ENCODE measurements at places on chromosomes 4 and X.

DNA sequence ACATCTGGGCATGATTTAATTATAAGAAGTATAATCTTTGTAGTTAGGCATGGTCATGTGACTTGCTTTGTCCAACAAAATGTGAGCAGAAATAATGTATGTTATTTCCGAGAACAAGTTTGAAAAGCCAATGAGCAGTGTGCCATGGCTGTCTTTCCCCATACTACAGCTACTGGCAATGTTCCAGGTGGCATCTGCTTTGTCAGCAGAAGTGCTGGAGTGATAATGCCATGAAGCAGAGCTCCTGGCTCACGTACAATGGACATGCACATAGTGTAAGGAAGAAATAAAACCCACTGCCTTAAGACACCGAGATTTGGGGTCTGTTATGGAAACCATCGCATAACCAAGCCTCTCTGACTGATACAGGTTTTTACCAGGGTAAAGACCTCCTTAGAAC, 212.6 kb upstream of the RASGEF1B start:
- DNase-seq = peak; percentile 45

DNA sequence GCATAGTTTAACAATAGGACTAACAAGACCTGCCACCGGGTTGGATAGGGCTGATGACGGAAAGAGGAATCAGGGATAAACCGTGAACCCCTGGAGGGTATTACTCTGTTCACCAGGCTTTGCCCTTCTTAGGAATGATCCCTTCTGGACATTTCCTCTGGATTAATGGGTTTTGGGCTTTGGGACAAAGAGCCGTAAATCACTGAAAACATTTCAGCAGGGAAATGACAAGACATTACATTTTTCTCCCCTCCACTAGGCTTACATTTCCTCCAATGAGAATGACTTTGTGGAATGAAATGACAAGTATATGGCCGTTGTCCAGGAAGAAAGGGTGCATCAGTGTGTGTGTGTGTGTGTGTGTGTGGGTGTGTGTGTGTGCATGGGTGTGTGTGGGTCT, 25.9 kb upstream of the RBPJ start:
- DNase-seq = no peak

- DNase-seq = no peak
These were observed 2558.4 kb downstream of the ARAP2 start for GRCh38 chr4:33685939-33686338.

GRCh38 chr4:83558680-83559079, 22.8 kb downstream of the GPAT3 start:
- no peak for DNase-seq

DNA sequence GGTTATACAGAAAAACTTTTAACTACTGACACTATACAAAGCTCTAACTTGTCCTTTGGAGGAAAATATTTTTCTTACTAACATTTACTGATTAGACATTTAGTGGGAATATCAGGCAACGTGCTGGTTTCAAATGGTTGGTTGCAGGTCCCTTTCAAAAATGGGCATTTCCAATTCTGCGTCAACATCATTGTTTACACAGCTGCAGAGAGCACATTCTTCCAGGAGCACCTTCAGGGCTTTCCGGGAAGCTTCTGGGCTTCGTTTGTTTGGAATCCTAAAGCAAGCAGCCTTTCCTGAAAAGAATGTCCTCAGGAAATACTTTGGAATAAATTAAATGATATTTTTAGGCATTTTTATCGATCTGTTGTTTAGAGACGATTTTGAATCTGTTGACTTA, 289.7 kb downstream of the TRIML1 start:
- no peak for DNase-seq

DNA sequence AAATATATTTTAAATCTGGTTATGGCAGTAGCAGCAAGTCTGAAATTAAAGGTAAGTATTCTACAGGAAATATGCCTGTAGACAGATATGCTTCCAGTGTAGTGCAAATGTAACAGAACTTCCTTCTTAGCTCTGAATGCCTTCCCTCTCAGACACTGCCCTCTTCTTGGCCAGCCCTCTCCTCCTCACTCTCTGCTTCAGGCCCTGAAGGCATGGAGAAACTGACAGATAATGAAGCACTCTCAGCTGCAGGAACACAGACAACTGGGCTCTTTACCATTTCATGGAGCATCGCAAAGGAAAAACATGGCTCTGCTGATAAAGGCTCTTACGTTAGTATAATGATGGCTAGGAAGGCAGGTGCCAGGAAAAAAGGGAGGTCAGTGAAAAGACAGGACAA, 431.5 kb upstream of the RASGEF1B start:
- DNase-seq = no peak

DNA sequence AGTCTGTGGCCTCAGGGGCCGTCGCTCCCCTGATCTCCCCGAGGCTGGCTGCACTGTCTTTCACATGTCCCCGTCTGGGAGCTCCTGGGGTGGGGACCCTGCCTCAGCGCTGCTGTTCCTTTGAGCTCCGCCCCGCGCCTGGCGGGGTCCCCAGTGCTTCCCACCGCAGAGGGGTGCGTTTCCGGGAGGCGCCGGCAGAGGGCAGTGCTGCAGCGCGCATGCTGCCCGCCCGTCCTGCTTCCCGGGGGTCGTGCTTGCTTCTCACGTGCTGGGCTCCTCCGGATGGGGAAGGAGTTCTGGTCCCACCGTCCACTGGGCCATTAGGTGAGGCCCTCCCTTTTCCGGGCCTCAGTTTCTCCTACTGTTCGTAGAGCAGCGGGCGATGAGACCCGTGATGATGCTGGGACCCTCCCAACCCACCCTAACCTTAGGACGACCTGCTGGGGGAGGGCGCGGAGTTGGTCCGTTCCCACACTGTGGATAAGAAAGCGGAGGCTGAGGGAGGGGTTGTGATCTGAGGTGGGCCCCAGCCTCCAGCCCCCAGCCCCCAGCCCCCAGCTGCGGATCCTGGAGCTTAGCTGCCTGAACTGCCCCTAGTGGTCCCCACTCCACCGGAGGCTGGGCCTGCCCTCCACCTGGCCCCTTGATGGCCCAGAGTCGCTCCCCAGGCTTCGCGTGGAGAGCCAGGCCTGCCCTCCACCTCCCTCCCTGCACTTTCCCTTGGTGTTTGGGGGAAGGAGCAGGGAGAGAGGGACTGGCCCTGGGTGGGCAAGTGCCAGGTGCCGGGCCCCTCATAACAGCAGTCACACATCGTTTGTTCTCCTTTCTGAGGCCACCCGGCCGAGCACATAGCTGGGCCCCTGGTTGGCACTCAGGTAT, 15.3 kb downstream of the CPZ start:
- peak; percentile 57 for DNase-seq

GRCh38 chr4:118969359-118969758, 80.7 kb downstream of the SYNPO2 start:
- peak; percentile 45 for DNase-seq

- no peak for DNase-seq
These were observed 115.7 kb upstream of the MXRA5 start for GRCh38 chrX:3462166-3462508.

DNA sequence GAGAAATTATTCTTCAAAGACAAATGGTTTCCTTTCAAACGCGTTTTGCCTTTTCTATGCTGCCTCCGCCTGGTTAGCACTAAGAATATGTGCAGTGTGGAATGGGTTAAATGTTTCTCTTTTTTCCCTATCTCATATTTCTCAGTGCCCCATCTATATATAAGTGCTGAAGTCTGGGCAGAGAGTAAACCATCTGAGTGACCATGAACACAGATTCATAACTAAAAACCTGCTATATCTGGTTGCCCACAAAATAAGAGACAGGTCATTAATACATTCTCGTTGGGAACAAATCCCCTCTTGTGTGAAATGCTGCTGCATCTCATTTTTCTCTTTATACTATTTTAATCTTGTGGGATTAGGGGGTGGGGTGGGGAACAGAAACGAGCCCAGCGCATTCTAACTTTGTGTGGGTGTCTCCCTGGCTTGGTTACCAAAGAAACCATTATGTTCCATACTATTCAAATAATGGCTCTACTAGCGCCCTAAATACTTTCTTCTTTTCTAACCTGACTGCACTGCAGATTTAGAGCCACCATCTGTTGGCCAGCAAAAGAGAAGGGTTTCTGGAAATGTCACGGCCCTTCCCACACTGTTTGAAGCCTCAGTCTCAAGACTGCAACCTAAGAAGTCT, 42.2 kb upstream of the PTCHD1 start:
- DNase-seq = peak; percentile 68
